GM10248 (cell line): ENCODE measurements at places on chromosomes 5 and 9.
A peak's percentile ranks its signal among the peaks of the same experiment; 100 is the strongest.

DNA sequence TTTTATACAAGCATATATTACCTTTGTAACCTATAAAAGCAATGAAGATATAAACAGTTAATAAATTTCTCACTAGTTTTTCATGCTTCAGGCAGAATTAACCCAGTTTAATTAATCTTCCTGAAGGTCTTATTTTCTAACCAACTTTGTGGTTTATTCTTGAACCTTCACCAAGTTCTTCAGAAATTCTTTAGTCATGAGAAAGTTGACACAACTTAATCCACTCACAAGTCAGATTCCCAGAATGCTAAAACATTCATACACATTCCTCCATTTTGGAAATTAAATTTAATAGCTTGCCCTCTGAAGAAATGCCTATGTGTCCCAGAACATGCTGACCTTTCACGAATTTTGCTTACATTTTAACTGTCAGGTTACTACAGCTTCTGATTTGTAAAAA is 105.4 kb upstream of the PAM start:
- DNase-seq: no peak

- DNase-seq: no peak
Observed at GRCh38 chr9:72160446-72161123, 11.3 kb downstream of the GDA start.

GRCh38 chr5:132496191-132496630 is 5.6 kb upstream of the IRF1 start:
- peak; percentile 70 for DNase-seq

- no peak for DNase-seq
Observed at GRCh38 chr9:2568689-2569088, 52.9 kb upstream of the VLDLR start.

- no peak for DNase-seq
Observed at GRCh38 chr9:110152704-110153374, 55.1 kb downstream of the C9orf152 start.

DNA sequence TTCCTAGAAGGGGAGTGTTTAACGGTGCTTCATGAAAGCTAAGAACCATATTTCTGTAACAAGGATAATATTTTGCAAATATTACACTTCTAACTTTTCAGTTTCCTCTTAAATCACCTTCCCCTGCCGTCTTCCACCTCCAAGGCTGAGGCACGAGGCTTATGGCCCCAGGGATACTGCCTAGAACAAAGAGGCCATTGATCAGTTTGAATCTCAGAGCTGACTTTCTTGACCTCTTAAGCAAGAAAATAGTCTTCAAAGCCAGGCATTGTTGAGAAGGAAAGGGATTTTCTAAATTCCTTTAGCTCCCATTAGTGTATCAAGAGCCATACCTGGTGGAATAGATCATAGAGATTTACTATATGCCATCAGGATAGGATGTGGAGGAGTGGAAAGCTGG is 566.2 kb downstream of the BNC2 start:
- DNase-seq: no peak

DNA sequence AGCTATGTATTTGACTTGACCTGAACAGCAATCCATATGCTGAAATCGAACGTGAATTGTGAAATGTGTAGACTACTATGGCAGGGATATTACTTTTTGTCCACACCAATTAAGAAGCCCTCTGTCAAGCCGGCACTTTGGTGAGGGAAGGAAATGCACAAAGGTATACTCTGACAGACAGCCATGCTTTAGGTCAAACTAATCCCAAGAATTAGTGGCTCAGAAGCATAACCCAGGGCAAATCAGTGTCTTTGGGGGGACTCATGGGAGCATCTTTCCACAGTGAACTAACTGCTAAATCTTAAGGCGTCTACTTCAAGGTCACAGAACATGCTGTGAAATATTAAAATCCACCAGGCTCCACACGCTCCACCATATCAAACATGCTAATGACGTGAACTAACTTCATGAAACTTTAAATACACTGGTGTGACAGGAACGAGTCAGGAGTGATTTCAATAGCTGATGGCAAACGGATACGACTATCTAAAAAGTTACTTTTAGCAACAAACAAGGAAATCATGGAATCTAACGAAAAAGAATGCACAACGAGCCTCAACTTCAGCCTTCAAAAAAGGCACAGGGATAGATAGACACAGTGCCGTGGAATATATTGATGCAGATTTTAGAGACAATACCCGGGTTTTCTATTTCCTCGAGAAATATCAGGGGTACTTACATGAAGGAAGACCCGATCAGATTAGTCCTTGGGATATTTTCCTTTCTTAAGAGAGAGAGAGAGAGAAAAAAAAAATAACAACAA is 527 bp downstream of the MEF2C start:
- no peak for DNase-seq

GRCh38 chr9:530681-531080 is 310.8 kb upstream of the DMRT1 start:
- no peak for DNase-seq
